Bone marrow (tissue), 2 donors: ENCODE measurements at places on chromosomes 2 and 18.

- DNase-seq, result no peak
Observed at GRCh38 chr2:98391581-98392270, 45.5 kb downstream of the CNGA3 start.

GRCh38 chr2:1856475-1856874, 112.2 kb upstream of the PXDN start:
- DNase-seq, result no peak

DNA sequence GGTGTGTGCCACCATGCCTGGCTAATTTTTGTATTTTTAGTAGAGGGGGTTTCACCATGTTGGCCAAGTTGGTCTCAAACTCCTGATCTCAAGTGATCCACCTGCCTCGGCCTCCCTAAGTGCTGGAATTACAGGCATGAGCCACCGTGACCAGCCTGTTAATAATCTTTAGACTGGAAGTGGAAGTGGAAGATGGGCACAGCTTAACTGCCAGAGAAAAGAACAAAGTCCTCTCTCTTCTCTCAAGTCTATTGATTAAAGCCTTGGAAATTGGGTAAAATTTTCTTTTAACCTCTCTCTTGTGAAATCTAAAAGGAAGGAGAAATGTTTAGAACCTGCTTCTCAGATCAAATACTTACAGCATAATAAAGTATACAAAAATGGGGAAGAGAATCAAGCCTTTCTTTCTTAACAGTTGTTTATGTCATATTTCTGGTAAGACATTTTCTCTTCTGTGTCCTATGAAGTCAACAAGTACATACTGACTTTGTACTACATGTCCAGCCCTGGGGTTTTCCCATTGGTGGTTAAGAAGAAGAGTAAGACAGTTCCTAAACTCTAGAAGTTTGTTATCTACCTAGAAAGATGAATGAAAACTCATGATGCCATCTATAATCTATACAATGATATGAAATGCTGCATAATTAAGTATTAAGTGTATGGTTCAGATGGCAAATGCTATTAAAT, 4.6 kb downstream of the TMEM169 start:
- no peak for DNase-seq

DNA sequence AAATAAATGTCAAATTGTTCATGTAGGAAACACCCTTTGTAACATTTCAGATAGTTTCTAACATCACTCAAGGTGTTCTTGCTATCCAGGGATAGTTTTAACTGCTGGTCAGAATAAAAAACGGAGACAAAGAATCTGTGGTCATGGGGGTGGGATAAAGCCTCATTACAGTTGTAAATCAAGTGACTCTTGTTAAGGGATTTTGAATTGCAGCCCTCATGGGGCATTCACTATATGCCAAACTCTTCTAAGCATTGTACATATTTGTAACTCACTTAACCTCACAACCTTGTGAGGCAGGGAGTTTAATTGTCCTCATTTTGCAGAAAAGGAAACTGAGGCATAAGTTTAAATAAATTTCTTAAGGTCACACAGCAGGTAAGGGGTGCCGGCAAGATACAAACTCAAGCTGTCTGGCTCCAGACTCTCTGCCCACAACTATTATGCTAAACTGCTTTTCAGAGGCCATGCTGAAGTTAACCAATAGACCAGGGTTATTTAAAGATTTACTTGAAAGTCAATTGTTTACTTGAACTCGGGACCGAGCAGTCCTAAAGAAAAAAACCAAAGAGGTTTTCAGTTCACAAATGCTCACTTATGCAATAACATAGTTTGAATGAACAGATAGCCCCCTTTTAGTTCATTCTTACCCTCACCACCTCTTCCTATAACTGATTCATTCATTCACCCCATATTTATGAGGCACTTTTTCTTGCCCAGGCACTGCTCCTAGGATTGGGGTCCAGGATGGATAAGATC, 121.6 kb upstream of the FZD5 start:
- no peak for DNase-seq

DNA sequence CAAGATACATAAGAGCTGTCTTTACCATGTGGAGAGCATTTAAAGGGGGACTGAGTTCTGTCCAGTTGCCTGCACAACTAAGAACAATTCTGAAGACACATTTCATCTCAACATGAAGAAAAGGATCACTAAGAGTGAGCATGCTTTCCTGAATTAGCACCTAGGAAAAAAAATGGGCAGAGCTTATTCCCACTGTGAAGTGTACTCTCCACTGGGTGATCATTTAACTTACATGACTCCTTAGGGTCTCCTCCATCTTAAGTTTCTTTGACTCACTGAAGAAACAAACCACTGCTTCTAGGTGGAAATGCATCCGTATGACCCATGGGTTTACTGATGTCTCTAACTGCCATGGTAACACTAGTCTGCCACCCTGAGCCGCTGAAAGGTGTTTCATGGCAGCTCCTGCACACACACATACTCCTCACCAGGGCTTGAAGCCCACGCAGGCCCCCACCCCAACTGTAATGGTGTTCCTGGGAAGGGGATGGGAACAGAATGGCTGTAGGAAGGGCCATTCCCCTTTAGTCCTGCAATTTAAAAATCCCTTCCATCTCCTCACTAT, 27.1 kb downstream of the HDLBP start:
- no peak for DNase-seq

DNA sequence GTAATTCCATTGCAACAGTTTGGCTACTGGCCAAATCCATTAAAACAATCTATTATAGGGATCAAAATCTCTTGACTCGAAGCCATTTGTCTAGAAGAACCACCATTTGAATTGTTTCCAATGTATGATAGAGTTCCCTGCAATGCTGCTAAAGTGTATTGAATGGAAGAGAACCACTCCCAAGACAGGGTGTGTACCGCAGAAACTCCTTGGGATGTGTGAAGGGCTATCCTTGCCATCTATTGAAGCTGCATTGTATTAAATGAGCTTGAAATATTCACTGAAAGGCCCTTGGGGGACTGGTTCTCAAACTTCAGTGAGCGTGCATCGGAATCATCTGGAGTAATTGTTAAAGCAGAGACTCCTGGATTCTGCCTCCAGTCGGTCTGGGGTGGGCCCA, 260.4 kb upstream of the MEIS1 start:
- no peak for DNase-seq

DNA sequence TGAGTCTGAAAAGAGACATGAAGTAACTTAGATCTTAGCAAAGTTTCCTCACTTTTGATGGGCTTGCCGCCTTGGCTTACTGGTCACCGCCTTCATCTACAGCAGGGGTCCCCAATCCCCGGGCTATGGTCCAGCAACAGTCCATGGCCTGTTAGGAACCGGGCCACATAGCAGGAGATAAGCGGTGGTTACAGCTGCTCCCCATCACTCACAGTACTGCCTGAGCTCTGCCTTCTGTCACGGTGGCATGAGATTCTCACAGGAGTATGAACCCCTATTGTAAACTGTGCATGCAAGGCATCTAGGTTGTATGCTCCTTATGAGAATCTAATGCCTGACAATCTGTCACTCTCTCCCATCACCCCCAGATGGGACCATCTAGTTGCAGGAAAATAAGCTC, 72.9 kb downstream of the BIN1 start:
- DNase-seq, result no peak

GRCh38 chr18:13221869-13222855, 3.6 kb downstream of the LDLRAD4 start:
- no peak for DNase-seq

GRCh38 chr2:68059784-68060525, 2.8 kb downstream of the C1D start:
- DNase-seq, result no peak

DNA sequence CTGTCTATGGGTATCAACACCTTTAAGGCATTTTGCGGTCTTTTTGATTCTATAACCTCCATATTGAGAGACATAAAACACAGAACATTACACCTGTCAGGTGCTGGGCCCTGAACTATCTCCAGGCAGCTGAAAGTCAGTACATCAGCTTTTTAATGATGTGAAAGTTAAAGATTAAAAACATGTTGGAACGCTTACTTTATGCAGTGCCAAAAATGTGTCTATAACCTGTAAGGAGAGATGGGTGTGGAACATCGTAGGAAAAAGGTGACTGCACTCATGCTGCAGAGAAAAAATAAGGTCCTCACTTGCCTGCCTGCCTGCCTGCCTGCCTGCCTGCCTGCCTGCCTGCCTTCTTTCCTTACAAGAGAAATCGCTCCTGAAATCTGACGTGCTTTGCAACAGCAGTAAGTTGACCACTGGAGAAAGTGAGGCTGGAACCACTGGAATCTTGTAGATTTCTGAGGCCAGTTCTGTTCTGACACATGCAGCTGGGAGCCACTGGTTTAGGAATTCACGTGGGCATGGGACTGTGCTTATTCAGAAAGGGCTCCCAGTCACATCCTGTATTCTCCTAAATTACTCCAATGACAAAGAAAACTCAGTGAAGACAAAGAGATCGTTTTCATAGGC, 34.1 kb downstream of the BCL11A start:
- no peak for DNase-seq

DNA sequence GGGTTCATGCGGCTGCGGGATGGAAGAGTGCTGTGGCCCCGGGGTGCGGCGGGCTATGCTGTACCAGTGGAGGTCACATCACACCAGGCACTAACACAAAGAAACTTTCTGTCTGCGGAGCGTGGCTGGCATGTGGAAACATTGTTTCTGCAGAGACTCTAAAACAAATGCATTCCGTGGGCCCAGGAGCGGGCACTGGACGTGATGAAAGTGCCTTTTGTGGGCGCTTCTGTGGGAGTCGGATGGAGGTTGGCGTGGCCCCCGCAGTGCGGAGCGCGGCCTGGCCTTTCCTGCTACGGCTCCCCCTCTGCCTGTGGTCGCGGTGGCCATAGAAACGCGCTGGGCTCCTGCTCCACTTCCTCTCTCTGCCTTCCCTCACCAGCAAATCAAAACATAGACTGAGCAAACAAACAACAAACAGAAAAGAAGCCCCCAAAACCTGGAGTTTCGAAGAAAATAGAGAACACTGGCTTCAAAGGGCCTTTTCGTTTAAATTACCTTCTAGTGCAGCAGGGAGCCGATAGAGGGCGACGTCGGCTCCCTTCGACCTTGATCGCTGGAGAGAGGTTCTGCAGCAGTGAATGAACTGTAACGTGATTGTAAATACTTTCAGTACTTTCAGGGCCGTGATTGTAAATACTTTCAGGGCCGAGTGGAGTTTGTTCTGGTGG, 51.4 kb downstream of the KIF5C start:
- DNase-seq, result no peak
